Activated T-helper 9 cell treated with anti-CD3 and anti-CD28 coated beads, Interleukin-2, amount 50 U/mL, for 16 hours (primary cell): ENCODE measurements at places on chromosomes 7 and 10.

DNA sequence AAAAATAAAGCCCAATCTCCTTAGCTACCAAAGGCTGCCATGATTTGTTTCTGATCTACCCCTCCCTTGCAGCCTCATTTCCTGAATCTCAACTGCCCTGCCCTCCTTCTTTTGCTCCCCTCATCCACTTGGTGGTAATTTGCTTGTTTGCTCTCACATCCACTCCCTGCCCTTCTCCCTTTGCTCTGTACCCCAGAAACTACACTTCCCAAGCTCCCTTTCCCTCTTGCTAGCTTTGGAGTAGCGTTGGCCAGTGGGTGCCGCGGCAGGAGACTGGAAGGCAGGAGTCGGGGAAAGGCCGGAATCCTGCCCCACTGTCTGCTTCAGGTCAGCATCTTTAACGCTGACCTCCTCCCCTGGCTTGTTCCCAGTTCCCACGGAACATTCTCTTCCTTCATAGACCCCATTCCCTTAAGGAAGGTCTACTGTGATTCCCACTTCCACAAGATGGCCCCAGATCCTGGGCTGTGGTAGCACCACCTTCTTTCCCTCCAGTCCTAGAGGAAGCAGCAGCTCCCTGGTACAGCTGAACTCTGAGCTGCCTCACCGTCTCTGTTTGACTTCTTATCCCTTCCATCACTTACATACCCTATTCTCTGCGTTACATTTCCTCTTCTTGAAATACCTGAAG is 79.1 kb downstream of the PIK3CG start:
- no peak for DNase-seq

DNA sequence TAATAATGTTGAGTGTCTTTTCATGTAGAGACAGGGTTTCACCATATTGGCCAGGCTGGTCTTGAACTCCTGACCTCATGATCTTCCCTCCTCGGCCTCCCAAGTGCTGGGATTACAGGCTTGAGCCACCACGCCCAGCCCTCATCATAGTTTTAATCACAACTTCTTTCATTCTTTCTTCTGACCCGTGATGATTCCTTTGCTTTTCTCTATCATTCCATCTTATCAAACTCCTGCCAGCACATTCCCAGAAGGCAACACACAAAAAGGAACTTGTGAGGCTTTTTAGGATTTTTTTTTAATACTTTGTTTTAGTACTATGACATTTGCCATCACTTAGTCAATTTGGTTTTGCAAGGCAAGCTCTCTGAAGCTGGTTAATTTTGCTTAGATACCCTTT is 77.5 kb upstream of the MEOX2 start:
- no peak for DNase-seq

GRCh38 chr7:104960741-104961448 is 53.1 kb upstream of the KMT2E start:
- no peak for DNase-seq

- no peak for DNase-seq
These were observed 26.6 kb downstream of the RHEB start for GRCh38 chr7:151493083-151493482.

DNA sequence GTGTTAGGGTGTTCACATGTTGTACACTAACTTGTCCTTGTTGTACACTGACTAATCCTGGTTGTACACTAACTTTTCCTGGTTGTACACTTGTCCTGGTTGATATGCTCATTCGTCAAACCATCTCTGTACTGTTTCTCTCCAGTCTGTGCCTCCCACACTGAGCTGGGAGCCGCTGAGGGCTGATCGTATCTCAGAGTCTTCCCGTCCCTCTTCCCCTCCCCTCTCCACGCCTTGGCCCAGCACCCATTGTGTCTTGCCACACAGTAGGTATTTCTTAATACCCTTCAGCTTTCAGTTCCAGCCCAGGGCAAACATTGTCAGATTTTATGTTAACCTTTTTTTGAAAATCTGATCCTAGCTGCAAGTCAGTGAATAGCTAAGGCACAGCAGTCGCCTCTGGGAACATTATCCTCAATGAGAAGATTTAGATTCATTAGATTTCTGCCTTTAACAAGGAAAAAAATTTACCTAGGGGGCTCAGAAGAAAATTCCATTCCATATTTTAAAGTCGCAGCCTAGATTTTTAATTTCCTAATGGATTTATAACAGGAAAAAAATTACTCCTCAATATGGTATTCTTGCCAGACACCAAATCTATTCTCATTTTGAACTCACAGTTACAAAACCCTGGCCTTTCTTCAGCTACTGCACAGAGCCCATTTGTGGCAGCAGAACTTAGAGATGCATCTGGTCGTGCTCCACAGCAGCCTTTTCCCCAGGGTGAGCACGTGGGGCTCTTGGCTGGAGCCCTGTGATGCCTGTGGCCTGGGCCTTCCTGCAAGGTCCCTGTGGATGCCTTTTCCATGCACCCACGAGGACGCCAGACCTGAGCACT is 33.0 kb upstream of the CHST15 start:
- DNase-seq: no peak

GRCh38 chr10:129608653-129609052 is 141.6 kb downstream of the MGMT start:
- no peak for DNase-seq

DNA sequence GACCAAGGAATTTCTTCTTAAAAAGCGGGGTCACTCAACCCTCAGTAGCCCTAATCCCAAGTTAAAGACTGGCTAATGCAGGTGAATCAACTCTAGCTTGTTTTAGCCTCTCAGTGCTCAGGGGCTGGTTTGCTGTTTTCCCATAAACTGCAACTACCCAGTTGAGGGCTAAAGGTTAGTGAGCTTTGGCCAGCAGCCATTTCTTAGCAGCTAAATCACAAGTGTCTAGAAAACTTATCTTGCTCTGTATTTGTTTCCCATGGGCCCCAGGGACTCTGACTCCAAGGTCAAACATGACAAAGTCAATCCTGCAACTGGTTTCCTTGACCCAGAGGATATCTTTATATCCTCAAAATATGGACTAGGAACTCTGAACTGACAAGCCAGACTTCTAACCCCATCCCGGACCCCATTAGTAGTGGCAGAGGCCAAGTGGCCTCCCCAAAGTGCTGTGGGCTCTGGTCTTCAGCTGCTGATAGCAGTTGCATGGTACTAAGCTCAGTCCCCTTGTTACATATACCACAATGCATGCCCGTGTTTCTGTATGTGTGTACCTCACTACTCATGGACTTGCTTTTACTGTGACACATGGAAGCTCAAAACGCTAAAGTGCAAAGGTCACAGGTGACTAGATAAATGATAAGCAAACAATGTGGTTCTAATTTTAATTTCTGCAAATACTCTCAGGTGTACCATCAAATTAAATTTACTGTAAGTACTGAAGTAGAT is 793.0 kb upstream of the IGFBP3 start:
- DNase-seq: no peak

GRCh38 chr7:74587435-74588126 is 69.9 kb upstream of the GTF2I start:
- no peak for DNase-seq
